Effector CD8-positive, alpha-beta T cell (primary cell): ENCODE measurements at places on chromosomes 7 and 10.

DNA sequence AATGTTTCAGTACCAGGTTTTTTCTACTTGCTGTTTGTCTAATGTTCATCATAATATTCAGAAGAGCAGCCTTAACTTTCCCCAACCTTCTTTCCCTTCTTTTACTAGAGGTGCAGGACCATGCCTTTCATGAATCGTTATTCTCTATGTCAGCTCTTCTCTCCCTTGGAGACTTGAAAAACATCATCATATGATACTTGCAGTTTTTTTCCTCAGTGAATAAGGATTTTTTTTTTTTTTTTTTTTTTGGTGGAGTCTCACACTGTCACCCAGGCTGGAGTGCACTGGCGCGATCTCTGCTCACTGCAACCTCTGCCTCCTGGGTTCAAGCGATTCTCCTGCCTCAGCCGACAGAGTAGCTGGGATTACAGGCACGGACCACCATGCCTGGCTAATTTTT lies 30.1 kb downstream of the SMNDC1 start:
- no peak for DNase-seq

DNA sequence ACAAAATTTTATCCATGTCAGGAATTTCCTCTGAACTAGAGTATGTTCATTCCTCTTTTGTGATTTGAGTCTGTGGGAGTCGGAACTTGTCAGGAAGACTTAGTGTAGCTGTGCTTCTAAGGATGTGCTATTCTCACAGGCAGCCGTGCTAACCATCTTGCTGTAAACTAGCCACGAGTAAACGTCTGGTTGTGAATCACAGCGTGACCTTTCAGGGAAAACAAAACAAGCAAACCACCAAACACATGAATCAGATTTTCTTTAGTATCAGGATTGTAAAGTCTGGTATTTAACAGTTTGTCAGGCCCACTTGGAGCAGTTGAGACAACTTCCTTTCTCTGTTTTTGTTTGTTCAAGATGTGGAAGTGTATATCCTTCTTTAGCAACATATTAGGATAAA lies 32.0 kb downstream of the AUTS2 start:
- no peak for DNase-seq

DNA sequence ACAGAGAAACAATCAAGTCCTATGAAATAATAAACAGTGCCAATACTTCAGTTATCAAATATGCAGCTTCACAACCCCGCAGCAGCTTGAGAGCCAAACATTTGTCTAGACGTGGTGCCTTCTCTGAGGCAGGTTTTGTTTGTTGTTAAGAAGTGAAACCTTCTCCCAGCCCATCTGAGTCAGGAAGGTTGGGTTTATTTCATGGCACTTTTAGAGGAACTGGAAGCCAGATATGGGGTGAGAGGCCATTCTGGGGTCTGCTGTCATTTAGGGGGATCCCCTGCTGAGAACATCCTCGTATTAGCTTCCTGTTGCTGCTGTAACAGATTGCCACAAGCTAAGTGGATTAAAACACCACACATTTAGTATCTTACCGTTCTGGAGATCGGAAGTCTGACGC lies 113.6 kb downstream of the GRK5 start:
- DNase-seq = no peak

DNA sequence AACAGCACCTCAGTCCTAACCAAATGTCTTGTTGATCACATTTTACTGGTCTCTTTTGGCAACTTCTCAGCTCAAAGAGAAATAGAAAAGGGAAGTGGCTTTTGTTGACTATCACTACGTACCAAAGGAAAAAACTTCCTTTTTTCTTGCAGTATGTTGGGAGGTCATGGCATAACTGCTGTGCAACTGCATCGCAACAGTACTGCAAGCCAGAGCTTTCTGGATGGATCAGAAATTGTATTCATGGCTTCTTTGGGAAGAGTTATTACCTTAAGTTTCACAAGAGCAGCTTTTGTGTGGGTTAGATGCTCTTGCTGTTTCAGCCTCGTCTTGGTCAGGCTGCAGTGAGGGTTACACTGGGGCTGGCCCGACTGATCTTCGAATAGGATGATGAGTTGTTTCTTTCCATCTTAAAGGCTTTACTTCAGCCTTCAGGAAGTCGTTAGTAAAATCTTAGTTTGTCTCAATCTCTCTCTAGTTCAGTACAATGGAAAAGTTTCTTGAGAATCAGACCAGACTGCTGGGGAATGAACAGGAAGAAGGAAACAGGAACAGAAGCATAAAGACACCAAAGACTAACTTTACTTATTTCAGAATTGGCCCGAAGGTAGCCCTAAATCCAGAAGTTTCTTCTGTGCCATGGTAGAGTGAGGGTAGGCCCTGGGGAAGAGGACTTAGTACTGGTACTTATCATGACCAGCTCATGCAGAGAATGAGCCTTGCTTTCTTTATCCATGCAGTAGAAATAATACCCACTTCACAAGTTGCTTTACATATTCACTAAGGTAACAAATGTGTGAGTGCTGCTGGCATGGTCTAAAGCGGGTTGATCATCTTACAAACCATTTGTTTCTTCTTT lies 153.6 kb downstream of the CELF2 start:
- no peak for DNase-seq

GRCh38 chr10:131638880-131639278 lies 261.9 kb upstream of the PPP2R2D start:
- DNase-seq = no peak

DNA sequence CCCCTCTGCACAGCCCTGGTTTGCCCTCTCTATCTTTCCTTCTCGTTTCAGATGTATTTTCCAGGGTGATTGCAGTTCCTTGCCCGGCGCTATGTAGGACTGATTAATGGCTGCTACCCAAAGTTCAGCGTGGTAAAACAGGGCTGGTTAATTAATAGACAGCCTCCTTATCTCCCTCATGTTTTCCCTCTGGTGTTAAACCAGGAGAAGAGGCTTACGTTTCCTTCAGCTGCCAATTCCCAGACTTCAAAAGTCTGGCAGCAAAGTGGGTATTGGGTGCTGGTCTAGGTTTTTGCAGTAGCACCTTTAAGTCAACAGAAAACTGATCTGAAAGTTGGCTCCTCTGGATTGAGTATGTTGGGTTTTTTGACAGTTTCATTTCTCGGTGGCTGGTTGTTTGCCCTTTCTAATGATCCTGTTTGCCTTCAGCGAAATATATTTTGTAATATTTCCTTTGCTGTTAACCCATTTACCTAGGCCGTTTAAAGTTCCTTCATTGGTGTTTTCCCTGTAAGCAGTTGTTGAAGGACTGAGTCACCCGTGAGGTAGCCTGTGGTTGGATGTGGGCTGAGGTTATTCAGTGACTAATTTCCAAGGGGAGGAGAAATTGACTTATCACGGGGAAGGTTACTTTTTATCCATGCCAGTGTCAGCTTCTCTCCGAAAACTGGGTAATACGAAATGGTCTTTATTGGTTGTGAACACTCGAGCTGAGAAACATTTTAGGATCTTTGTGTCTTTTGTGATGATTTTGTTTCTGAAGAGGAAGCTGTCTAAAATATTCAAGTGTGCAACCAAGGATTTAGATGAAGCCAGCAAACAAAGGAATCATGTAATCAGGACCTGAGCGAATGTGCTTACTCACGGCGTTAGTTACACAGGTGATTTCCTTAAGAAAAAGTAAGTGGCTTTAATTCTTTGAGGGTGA lies 257.2 kb downstream of the KIAA1217 start:
- DNase-seq = no peak

DNA sequence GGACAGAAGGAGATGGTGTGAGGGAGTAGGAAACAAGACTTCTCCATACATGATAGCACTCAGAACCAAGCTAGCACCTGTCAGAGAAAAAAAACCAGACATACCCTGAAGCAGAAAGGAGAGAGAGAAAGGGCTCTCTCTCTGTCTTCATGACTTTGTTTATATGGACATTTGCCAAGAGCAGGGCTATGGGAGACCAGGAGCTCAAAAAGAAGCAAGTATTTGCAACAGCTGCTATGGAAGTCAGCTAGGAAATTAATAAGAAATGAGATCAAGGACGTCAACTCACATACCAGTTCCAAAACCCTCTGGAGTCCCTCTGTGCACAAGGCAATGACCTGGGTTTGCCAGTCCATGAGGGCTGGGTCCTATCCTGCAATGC lies 111.6 kb downstream of the SGMS1 start:
- no peak for DNase-seq

GRCh38 chr10:104957178-104957841 lies 316.2 kb downstream of the SORCS3 start:
- no peak for DNase-seq

GRCh38 chr7:147721962-147722830 lies 868.4 kb upstream of the C7orf33 start:
- DNase-seq = no peak

- peak; percentile 68 for DNase-seq
Observed at GRCh38 chr10:8331896-8332729, 277.6 kb downstream of the GATA3 start.

GRCh38 chr7:75962607-75963380 lies 31.6 kb downstream of the TMEM120A start:
- no peak for DNase-seq

- no peak for DNase-seq
Observed at GRCh38 chr10:132607491-132607890, 69.9 kb downstream of the INPP5A start.

DNA sequence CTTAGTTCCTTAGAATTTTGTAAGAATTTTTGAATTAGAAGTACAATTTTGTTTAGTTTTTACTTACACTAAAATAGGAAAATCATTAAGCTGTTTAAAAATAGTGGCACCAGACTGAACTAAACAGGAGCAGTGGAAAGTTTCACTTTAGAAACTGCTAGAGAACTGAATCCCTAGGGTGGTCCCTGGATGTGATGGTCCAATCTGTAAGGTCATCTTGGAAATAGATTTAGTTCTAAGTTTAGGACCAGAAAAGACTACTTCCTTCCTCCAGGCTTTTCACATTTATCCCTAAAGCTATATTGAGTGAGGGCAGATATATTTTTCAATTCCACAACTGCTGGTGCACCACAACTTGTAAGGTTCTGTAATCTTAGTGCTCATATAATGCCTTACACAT lies 19.0 kb downstream of the RPA3 start:
- no peak for DNase-seq
